ENCODE measurements at places on chromosomes 16 and 17.

GRCh38 chr16:89931964-89932363 is 8.8 kb downstream of the TUBB3 start:
- DNase-seq = no peak

DNA sequence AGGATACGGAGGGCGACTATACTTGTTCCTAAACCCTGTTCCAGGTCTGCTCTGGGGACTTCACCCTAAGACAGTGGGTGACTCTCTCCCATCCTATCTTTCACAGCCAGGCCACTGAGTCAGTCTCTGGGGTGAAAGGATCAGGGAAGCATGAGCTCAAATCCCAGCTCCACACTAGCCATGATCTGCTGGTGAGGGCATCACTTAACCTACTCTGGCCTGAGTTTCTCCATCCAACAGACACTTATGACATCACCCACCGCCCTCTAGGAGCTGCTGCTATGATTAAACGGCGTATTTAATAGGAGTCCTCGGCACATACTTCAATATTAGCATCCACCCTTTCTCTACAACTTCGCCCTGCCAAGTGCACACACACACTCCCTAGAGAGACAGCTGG is 10.1 kb downstream of the GAST start:
- DNase-seq = no peak

GRCh38 chr16:89476379-89476778 is 14.0 kb downstream of the ANKRD11 start:
- DNase-seq = no peak

GRCh38 chr16:85524630-85525419 is 88.3 kb upstream of the GSE1 start:
- peak; percentile 70 for DNase-seq

DNA sequence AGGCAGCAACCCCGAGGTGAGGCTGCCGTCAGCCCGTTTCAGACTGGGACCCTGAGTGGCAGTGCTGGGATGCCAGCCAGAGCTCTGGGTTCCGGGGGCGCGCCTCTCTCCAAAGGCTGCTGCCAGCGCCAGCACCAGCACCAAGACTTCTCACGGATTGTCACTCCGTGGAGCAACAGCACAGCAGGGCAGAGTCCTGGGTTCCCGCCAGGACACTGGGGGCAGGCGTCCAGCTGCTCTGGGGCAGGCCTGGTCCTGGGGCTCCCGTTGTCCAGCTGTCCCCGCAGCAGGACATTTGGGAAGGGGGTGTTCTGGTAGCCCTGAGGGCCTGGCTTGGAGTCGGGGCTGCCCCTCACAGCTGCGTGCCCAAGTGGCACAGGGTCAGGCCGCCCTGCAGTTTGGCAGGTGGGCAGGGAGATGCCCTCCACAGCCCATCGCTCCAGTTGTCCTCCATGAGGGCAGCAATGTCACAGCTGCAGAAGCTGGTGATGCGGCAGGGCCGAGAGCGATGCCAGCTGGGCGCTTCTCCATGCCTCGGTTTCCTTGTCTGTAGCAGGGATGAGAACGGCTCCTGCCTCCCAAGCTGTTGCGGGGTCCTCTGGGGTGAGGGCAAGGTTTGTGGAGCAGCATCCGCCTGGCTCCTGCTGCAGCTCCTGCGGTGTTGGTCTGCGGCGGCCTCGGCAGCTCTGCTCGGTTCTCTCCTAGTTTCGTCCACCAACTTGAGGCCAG is 137.3 kb upstream of the CIBAR2 start:
- no peak for DNase-seq

GRCh38 chr16:27634779-27635178 is 84.8 kb downstream of the KATNIP start:
- no peak for DNase-seq

DNA sequence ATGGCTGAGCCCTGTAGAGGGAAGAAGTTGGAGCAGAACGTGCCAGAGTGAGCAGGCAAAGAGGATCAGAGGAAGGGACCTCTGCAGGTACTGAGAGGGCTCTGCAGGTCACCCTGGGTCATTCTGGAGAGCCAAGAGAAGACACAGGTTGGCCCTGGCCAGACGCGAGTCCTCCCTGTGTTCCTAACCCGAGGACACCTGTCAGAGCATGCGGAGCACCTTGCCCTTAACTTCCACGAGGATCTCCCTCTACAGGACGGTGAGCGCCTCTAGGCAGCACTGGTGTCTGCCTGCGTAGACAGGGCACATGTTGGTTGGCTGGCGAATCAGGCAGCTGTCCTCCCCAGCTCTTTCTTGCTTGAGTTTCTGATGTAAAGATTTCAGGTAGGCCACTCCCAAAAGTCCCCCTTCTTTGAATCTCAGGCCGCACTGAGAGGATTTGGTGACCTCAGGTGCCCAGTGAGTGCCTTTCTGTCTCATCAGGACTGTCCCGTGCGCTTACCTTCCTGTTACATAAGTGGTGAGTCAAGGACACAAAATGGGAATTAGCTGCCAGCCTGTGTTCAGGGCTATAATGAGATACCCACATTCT is 45.3 kb downstream of the MPRIP start:
- no peak for DNase-seq

DNA sequence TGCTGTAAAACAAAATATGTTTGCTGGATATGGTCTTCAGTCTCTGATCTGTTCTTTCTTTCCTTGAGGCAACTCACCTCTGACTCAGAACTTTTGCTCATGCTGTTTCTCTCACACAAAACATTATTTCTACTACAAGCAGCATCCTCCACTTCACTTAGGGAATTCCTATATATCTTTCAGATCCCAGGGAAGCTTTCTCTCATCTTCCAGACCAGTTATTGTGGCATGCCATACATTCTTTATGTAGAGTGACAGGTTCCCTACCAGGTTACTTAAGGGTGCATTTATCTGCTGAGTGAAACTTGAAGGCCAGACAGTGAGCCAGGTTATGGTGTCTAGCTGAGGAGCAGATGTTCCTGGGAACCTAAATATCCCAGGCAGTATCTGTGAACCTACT is 1226.0 kb downstream of the CDH8 start:
- no peak for DNase-seq

GRCh38 chr16:73028721-73029361 is 19.1 kb downstream of the ZFHX3 start:
- DNase-seq = no peak

GRCh38 chr17:10741416-10742135 is 11.8 kb upstream of the TMEM220 start:
- DNase-seq = peak; percentile 51

DNA sequence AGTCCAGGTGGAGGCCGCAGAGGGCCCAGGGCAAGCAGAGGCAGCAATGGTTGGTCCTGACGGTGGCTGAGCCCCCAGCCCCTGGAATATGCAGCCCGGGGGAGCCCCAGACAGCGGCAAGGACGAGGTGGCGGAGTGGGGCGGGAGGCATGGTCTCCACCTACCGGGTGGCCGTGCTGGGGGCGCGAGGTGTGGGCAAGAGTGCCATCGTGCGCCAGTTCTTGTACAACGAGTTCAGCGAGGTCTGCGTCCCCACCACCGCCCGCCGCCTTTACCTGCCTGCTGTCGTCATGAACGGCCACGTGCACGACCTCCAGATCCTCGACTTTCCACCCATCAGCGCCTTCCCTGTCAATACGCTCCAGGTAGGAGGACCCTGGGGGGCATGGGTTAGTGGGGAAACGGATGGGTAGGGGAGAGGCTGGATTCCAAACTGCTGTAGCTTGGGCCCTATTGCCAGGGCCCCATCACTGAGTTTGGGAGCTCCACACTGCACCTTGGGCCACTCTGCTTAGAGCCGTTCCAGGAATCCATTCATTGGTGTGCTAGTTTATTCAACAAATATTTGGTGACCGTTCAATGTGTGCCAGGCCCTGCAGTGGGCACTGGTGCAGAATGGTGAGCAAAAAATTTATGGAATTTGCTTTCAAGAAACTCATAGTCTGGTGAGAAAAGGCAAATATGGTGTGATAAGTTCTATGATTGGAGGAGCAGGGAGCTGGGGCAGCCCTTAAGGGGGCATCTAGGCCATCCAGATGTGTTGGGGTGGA is 3.8 kb downstream of the RASL10B start:
- no peak for DNase-seq

DNA sequence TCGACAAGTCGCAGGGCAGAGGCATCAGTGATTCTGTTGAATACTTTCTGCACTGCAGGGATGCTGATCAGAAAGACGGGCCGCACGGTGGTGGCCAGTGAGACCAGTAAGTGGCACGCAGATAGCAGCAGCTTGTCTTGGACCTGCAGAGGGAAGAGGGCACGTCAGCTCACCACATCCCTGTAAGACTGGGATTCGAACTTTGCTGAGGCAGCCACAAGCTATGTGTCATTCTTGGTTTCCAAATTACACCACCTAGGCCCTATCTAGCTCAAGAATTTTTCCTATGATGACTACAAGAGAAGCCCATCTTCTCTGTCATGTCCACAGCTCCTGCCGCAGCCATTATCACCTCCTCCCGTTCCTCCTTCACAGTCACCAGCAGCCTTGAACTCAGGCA is 49.4 kb upstream of the GSG1L start:
- no peak for DNase-seq

DNA sequence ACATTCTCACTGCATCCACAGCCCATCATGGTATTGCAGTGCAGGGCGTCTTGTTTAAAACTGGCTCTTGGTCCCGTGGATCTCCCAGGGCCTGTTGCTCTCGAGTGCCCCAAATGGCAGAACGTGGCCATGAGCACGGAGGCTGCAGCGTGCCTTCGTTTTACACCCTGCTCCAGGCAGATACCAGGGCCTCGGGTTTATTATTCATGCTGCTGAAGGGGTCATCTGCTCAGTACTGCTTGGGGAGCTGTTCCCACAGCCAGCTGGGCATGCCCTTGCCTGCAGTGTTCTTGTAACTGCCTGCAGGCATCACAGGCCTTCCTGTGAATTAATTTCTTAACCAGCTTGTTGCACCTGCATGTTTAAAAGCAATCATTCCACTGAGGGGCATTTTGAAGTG is 129.7 kb upstream of the CHMP6 start:
- DNase-seq = no peak

DNA sequence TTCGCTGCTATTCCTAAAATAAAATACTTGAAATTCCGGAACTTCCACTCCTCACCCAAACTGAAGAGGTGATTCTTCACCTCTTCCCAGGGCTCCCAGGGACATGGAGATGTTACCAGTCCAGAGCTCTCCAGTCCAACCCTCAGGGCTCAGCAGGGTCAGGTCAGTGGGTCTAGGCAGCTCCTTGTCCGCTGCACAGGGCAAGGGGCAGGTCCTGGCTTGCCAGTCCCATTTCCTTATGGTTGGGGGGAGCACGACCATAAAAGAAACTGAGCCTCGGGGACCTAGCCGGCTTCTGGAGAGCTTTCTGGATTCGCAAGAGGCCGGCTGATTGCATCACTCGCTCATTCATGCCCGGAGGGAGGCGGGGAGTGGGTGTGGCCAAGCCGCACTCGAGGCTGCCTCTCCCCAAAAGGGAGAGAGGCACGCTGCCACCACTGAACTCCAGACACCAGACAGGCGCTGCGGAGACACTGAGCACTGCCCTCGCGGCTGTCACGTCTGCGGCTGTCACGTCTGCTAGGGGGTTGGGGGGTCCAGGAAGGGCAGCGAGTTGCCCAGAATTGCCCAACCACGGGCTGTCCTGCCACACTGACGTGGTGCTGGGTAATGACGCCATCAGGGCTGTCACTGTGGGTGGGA is 15.8 kb downstream of the SLC7A5 start:
- peak; percentile 97 for DNase-seq

- DNase-seq = peak; percentile 62
Measured at GRCh38 chr16:72172105-72173034, at the start of gene PMFBP1. PMFBP1 (minus strand) TSS chr16:72172155; CDS start chr16:72171208, 947 bp downstream.

DNA sequence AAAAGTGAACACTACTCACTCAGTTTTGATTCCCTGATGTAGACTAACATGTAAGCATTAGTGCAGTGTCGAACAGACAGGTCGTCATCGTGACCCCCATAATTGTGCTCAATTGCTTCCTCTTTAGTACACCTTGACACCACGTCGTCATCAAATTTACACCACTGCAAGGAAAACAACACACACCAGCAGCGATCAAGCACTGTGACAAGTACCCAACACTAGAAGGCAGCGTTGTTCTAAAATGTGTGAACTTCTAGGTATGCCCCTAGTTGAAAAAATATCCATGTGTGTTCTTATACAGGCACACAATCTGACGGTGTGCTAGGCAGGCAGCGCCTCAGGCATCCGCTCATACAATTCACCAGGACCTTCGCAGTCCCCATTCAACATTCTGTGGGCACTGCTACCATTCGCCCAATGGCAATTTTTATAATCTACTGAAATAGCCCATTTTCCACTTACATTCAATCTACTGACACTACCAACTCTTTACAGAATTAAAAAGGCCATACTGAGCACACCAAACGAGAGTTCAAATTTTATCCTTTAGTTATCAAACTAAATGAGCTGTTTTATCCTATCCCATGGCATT is 23.1 kb downstream of the LITAFD start:
- peak; percentile 76 for DNase-seq

DNA sequence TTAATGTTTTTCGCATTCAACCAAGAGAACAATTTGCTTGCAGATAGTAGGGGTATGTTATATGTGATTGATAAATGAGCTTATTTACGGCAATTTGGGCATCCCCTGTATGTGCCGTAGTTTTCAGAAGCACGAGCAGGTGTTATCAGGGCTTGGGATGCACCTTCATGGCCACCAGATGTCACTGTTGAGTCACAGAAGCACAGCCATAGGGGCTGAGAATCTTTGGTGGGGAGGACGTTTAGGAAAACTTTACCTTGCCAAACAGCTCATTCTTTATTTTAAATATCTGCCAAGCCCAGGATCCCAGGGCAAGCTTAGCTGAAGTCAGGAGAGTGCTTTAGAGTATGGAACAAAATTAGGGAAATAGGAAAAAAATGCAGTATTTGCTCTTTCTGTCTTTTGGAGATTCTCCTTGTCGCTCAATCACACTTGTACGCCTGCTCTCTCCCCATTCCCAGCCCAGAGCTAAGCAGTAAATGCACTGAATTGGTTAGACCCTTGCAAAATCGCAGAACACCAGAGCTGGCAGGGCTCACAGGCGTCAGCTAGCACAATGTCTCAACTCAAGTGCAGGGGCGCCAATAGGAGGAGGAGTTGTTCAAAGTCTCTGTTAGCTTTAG is 93.6 kb upstream of the MPHOSPH6 start:
- peak; percentile 79 for DNase-seq

- DNase-seq = no peak
Measured at GRCh38 chr17:43814714-43815113, 18.2 kb downstream of the MPP3 start.

DNA sequence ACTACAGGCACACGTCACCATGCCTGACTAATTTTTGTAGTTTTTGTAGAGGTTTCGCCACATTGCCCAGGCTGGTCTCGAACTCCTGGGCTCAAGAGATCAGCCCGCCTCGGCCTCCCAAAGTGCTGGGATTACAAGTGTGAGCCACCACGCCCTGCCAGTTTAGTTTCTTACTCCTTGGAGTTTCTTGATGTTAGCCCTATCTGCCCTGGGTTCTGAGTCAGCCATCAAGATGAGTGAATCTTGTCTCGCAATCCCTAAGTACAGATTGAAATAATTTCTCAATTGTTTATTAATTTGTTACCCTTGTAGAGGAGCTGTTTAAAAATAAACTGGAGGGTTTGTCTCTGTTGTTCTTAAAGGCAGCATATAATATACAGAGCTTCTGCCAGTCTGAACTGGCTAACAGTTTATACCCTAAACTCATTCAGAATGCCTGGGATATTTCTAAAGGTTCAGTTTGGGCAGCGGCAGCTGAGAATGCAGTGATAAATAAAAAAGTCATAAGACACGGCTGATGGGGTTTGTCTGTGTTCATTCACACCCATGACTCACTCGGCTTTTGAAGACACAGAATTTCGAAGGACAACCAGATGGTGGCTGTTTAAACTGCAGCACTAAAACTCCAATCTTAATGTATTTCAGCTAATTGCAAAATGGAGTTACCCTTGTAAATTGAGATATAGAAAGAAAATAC is 39.6 kb downstream of the GPRC5B start:
- no peak for DNase-seq
